Gastroesophageal sphincter (tissue), 4 donors: ENCODE measurements at places on chromosomes 1 and 21. TPM values are rescaled to one million over a fixed set of nuclear protein-coding genes. Genes with fewer than 3 reads are reported as not detected.

DNA sequence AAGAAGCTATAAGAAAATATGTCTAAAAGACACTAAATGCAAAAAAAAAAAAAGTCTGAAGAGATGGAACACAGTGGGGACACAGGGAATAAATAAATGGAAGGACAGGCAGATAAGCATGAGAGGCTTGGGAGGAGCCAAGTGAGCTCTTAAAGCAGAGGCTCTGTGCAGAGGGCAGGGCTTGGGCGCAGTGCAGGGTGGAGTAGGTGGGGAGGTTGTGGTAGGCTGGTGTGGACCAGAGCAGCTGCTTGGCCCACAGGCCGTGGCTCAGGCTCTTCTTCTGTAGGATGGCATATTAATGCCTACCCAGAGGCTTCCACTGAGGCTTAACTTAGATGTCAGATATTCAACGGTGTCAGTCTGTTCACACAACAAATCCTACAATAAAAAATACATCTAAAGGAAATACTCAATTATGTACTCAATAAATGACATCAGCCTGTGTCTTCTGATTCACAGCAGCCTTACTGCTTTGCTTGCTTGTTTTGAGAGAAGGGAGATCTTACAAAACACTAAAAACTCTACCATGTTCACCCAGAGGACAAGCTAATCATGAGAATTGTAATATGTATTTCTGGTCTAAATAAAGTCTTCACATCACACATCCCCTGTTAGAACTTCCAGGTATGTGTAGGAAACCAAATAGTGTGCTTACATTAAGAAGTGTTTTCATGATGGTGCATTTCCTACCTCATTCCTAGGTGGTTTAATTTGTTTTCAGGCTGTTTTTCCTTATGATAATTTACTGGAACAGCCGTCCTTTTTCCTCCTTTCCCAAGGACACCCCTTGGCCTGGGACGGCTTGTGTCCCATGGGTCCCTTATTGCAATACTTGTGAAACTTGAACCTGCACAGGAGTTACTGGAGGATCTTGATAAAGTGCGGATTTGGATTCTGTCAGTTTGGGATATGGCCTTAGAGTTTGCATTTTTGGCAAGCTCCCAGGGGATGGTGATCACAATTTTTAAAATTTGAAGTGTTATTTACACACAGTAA, 24.9 kb downstream of the DIP2A start:
- no peak for ATAC-seq

DNA sequence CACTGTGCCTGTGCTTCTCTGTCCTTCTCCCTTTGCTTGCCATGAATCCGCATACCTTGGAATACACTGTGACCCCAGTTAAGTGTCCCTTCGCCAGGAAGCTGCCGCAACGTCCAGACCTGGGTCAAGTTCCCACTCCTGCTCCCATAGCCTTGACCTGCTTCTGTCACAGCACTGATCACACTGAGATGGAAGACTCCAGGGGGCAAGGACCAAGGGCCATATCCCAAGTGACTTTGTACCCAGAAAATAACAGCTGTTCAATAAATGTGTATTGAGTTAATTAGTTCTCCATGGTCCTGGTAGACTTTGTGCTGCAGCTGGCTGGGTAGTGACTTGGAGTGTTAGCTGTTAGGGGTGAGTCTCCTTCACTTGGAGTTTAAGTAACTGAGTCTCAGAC, 25.8 kb downstream of the SLC5A9 start:
- ATAC-seq: no peak

DNA sequence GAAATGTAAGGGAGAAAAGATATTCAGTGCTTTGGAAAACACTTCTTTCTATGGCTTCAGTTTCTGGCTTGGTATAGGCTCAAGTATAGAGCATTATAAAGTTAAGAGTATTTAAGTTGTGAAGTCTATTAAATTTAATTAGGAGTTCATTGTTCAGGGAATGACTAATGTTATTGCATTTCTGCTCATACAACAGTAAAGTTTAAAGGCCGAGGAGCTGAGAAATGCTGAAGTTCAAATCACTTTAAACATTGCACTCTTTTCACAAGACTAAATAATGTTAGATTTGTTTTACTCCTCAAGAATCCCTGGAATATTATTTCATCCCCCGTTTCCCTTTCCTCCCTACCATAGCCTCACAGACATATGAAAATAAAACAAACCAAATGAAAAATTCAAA, 30.1 kb downstream of the RGS5 start:
- ATAC-seq: no peak

FCRL4 gene
- 0.35 TPM for total RNA-seq

- ATAC-seq: peak; percentile 37
These were observed 219.5 kb downstream of the HLX start for GRCh38 chr1:221098471-221099405.

IPO13 gene
- 25.8 TPM for total RNA-seq

SPAG17 gene
- 0.64 TPM for total RNA-seq

GRCh38 chr1:14242123-14242522, 356.4 kb upstream of the KAZN start:
- peak; percentile 48 for ATAC-seq

HSPA6 gene
- total RNA-seq: 2.1 TPM

GRCh38 chr1:226643177-226643576, 94.6 kb downstream of the STUM start:
- ATAC-seq: peak; percentile 33
